NCI-H1048 (cell line): ENCODE measurements at places on chromosomes 5 and 9.

GRCh38 chr9:8133606-8134005 lies 334.0 kb upstream of the DMAC1 start:
- no peak for DNase-seq

- DNase-seq: no peak
Observed at GRCh38 chr5:91183743-91184142, 199.4 kb downstream of the ARRDC3 start.

DNA sequence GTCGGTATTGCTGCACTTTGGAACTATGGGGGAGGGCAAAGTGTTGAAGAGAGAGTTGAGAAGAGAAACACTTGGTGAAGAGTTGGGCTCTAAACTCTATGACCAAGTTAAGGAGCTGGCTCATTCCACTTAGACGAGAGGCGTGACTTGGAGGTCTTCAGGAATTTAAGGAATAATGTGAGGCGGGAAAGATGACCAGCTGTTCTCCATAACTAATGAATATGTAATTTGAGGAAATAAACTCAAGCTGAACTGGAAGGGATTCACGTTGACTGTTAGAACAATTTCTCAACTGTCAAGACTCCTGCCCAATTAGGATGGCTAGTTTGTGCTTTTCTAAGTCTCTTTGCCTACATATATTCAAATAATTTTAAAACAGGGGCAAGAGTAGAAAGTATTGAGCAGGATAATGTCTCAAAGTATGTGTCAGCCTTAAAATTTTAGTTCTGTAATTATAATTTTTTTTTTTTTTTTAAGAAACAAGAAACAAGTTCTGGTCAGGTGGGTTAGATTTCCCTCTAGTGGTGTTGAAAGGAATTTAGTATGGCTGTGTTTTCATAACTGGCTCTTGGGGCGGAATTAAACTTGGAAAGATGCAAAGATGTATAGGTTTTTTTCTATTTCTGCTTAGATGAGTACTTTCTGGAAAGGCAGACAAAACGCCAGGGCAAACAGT lies 33.4 kb downstream of the TMEM252 start:
- DNase-seq: no peak

DNA sequence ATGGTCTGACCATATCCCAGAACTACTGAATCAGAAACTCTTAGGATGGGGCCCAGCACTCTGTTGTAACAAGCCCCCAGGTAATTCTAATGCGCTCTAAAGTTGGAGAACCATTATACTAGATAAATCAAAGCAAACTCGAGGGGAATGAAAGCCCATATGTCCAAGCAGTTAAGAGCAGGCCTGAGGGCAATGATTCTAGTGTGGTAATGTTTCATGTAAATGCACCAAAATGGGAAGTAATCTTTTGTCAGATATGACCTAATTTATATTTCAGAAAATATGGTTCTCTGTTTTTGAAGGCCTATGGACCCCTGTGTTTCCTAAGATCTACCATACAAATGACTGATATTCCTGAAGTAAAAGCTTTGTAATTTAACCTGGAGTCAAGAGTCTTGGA lies 108.0 kb upstream of the PTGER4 start:
- no peak for DNase-seq

- DNase-seq: no peak
Observed at GRCh38 chr5:120510098-120510637, 46.1 kb downstream of the PRR16 start.

- no peak for DNase-seq
Observed at GRCh38 chr9:122379340-122379739, 8.5 kb downstream of the PTGS1 start.

- no peak for DNase-seq
Observed at GRCh38 chr9:137666955-137667670, 48.3 kb downstream of the EHMT1 start.

DNA sequence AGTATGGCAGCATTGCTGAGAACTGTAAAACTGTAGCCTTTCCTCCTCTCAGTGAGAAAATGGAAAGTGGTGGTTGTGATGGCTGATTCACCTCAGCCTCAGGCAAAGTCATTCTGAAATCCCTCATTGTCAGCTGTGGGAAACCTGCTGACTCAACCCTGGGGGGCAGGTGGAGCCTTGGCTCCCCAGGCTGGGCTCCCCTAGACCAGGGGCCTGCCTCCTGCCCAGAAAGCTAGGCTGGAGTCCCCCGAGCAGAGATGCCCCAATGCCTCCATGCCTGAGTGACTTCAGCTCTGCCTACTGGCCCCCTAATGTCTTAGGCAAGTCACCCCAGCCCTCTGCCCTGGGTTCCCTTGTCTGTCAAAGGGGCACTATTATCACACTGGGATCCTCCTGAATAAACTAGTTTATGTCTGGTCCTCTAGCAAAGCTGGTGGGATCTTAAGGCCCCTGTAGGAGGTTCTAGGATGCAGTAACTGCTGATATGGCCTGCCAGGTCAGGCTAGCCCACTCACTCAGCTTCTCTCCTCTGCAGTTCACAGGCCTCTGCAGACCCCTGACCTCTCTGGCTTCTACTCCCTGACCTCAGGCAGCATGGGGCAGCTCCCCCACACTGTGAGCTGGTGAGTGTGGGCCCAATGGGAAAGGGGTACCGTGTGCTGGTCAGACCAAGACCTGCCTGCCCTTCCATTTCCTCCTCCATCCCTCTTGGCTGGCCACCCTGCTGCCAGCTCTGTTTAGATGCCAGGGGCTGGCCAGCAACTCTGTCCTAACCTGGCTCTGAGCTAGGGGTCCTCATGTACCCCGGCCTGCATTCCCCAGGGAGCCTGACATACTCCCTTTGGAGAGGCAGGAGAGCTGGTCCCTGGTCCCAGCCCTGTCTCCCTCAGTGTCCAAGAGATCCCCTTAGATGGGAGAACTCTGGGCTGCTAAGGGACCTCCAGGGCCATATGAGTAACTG lies 24.2 kb downstream of the TCF7 start:
- DNase-seq: no peak

GRCh38 chr9:108021096-108021710 lies 531.6 kb upstream of the KLF4 start:
- DNase-seq: no peak

GRCh38 chr9:72169178-72169577 lies 19.9 kb downstream of the GDA start:
- no peak for DNase-seq

DNA sequence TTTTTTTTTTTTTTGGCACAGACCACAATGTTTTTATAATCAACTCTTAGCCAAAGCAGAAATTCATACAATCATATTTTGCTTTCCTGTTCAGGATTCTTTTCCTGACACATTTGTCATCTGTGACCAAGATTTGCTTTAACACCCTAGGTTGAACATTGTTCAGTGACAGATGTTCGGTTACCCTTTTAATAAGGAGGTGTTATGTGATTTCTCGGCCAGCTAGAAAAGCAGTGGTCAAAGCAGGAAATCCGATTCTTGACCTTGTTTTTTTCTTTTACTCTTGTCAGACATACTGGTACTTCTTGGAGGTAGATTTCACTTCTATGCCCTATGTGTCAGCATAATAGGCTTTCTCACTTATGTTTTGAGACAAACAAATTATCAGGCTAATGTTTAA lies 335.3 kb upstream of the ACTBL2 start:
- DNase-seq: no peak

GRCh38 chr5:139967353-139967752 lies 75.7 kb downstream of the NRG2 start:
- DNase-seq: no peak

GRCh38 chr9:80732506-80732905 lies 956.8 kb downstream of the TLE1 start:
- DNase-seq: no peak

DNA sequence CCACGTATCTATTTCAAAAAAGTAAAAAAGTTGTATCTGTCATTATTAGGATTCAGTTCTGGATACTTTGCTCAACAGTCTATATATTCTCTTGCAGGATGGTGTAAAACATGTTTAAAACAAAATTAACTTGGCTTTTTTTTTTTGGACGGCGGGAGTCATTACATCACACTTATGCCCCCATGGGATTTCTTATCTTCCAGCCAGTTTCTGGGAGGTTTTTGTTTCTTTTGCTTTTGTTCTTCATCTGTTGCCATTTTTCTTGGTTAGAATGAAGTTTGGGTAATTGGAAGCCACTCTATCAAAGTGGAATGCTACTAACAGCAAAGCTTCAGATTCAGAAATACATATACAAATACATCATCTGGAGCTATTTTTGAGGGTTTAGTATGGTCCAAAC lies 1.8 kb upstream of the STARD4 start:
- DNase-seq: no peak

GRCh38 chr9:113901221-113901688 lies 25.1 kb downstream of the ZNF618 start:
- DNase-seq: no peak

DNA sequence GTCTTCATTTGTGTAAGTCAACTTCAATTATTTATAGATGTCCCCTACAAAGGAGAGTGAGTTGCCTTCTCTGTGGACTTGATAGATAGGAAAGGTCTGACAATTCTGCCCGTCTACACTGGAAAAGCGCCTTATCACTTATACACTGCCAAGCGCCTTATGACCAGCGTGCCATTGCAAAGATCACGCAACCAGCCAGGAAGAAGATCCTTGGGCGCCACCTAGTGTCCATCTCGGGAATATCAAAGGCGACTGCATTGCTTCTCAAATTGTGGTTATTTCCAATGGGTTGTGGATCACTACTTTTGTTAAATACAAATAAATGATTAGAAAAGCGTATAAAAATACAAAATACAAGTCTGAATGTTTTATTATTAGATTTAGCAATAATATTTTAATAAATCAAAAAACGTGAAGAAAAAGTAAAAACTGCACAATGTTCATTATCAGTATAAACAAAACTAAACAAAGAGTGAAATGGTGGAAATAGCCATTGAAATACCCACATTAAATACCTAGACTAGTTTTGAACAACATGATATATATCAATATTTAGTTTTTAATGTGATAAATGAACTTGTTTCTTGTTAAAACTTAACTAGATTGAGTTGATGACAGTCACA lies 27.8 kb downstream of the SUB1 start:
- DNase-seq: peak; percentile 63

DNA sequence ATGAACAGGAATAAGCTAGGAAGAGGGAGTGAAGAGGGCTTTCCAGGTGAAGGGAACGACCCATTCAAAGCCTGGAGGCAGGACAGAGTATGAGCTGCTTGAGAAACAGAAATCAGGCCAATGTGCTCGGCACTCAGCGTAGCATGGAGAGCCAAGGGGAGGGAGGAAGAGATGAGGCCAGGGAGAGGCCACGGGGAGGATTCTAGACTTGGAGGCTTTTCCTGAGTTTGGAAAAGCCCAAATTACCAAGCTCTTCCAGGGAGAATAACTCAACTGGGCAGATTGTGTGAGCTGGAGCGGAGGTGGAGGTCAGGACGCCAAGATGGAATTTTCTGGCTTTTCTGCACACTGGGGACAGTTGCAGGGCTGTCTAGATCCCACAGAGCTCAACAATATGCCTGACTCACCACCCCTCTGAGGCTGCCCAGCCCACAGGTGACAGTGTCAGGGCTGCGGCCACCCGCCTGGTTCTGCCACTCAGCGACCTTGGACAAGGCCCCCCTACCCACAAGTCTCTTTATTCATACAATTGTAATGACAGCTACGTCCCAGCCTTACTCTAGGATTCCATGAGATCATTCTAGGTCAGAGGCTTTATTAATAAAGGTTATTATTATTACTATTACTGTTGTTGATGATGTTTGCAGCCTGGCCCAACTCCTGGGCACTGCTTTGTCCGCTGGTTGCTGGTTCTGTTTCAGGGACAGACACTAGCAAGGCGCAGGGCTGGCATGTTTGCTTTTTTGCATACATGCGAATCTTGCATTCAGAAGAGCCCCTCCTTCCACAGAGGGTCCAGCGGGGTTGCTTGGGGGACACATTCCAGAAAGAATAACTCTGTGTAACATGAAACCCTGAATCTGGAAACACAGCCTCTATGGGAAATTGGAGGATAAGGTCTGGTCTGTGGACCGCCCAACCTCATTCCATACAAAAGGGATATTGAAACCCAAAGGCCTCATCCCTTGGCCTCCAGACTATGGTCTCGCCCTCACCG lies 9.4 kb upstream of the LMX1B start:
- no peak for DNase-seq

- no peak for DNase-seq
Observed at GRCh38 chr9:113131689-113132151, 19.1 kb upstream of the SLC31A2 start.

GRCh38 chr9:89991204-89991790 lies 386.5 kb downstream of the GADD45G start:
- no peak for DNase-seq

DNA sequence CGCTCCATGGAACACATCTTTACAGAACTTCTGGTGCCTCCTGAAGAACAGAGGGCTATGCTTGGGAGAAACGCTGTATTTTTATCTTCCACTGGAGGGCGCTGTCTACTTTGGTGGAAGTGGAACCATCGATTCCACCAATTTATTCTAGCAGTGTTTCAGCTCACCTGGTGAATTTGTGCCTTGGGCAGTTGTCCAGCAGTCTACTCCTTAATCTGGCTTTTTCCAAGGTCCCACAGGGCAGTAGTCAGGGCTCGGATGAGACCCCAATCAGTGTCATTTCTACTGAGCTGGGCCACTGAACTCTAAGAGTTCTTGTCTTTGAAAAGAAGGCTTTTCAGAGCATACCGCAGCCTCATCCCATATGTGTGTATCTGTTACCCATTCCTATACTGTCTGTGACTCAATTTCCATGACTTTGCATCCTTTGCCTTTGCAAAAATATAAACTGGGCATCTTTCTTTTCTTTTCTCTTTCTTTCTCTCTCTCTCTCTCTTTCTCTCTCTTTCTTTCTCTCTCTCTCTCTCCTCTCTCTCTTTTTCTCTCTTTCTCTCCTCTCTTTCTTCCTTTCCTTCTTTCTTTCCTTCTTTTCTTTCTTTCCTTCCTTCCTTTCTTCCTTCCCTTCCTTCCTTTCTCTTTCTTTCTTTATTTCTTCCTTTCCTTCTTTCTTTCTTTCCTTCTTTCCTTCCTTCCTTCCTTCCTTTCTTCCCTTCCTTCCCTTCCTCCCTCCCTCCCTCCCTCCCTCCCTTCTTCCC lies 138.4 kb upstream of the ZNF618 start:
- no peak for DNase-seq

DNA sequence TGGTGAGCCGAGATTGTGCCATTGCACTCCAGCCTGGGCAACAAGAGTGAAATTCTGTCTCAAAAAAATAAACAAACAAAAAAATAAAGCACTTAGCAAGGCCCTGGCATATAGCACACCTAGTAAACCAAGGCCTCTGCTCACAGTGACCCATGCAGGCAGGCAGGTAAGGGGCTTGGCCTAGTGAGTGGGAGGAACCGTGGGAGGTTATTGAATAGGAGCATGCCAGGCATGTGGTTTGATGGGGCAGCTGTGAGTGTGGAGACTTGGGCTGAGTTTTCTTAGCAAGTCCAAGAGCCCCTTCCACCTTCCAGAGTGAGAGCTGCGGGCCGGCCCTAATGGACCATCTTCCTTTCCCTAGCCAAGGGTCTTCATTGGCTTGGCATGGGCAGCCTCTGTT lies 4.5 kb upstream of the NDST1 start:
- no peak for DNase-seq

- no peak for DNase-seq
Observed at GRCh38 chr5:522116-522515, 2.1 kb downstream of the SLC9A3 start.

DNA sequence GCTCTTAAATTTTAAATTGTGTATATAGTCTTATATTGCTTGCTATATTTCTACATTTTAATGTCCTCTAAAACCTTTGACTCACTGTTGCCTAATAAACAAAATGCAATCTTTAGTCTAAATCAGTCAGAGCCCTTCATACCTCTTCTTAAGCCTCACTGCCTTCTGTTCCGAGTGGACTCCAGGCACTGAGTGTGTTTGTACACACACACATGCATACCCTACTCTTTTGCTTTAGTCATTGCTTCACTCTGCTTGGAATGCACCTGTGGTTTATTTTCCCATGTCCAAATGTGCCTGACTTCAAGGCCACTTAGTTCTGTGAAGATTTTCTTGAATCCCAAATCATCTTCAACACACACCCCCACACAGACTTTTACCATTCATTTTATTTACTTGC lies 60.9 kb downstream of the SLC12A2 start:
- DNase-seq: no peak
